ENCODE measurements at places on chromosomes 16 and 17.

GRCh38 chr17:37391146-37391545 lies 15.4 kb downstream of the C17orf78 start:
- DNase-seq = no peak

DNA sequence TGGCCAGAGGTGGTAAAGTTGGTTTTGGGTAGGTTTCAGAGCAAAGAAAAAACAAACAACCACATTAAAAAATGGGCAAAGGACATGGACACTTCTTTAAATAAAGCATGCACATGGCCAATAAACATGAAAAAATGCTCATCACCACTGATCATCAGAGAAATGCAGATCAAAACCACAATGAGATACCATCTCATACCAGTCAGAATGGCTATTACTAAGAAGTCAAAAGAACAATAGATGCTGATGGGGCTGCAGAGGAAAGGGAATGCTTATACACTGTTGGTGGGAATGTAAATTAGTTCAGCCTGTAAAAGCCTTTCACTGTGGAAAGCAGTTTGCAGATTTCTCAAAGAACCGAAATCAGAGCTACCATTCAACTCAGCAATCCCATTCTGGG lies 598.4 kb upstream of the SOX9 start:
- no peak for DNase-seq

- peak; percentile 60 for DNase-seq
These were observed 18.1 kb upstream of the RAB11FIP4 start for GRCh38 chr17:31373150-31374093.

GRCh38 chr17:48310748-48311213 lies 119.2 kb downstream of the SKAP1 start:
- peak; percentile 49 for DNase-seq

DNA sequence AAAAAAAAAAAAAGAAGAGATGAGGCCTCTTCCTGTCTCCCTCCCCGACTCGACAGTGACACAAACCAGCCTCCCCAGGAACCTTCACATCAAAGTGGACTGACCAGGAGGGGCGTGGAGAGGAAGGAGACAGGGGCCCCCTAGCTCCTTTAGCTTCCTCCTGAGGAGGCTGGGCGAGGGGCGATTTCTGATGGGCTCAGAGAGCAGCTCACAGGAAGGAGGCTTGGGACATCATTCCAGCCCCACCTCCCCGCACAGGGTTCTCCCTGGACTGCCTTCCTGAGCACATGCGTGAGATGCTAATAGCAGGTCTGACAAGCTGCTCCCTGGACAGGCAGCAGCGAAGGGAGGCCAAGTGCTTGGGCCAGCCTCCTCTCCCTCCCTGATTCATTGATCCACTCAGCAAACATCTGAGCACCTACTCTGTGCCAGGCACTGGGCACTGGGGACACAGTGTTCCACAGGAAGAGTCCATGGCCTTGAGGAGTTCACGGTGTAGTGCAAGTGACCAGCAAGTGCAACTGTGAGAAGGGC lies 14.4 kb upstream of the DOK4 start:
- no peak for DNase-seq

- no peak for DNase-seq
These were observed 30.1 kb downstream of the IKZF3 start for GRCh38 chr17:39834017-39834416.

GRCh38 chr16:66199189-66199588 lies 167.3 kb upstream of the CDH5 start:
- no peak for DNase-seq

DNA sequence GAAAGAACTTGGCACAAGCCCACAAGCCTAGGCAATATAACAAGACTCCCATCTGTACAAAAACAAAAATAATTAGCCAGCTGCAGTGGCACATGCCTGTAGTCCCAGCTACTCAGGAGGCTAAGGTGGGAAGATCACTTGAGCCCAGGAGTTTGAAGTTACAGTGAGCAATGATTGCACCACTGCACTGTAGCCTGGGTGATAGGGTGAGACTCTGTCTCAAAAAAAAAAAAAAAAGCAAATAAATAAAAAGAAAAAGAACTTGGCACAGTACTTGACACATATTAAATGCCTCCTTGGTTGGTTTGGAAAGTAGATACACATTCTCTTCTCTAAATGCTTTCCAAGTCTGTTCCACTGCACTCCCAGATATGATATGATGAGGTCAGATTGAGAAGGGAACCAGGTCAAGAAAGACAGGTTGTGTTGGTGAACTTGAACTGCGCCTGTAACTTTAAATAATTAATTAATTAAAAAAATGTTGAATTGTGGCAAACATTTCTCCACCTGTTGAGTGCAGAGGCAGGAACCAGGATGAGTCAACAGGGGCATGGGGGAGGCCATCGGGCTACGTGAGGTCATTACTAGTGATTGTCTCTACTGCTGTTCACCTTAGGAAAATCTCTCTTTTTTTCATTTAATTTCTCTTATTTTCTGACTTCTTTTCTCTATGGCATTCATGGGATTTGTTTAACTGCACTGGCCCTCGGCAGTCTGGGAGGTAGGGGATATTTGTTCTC lies 25.9 kb upstream of the EFCAB13 start:
- DNase-seq = peak; percentile 24

DNA sequence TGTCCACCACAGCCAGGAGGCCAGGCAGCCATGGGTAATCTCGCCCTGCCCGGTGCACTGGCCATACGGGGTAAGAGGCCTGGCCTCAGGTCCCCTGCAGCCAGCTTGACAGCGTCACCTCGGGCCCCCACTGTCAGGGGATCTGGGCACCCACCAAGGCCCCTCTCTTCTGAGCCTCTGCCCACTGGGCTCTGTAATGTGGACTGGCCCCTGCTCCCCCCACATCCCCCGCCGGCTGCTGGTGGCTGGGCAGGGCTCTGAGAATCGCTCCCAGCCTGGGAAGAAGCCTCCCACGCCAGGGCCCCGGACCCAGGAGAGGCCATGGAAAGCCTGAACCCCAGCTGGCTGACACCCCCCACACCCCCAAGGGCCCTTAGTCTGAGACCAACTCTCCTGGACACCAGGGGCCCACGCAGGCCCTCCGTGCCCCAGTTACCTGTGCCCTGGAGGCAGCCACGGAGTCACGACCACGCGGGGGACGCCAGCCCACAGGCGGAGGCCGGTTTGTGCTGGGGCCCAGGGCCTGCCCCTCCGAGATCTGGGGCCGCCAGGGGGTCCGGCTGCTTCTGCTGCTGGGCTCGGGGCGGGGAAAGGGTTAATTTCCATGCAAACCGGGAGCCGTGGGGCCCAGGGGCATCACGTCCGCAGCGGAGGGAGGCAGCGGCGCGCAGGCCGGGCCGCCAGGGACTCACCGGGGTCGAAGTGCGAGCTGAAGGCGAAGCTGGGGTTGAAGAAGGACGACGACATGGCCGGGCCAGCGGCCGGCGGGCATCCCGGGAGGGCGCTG lies at the start of gene PVALEF:
Gene PVALEF, plus strand, starts transcription at position 262 of the 787 bp plus-strand sequence. CDS start 15,720 bp downstream, outside the sequence.
- no peak for DNase-seq

DNA sequence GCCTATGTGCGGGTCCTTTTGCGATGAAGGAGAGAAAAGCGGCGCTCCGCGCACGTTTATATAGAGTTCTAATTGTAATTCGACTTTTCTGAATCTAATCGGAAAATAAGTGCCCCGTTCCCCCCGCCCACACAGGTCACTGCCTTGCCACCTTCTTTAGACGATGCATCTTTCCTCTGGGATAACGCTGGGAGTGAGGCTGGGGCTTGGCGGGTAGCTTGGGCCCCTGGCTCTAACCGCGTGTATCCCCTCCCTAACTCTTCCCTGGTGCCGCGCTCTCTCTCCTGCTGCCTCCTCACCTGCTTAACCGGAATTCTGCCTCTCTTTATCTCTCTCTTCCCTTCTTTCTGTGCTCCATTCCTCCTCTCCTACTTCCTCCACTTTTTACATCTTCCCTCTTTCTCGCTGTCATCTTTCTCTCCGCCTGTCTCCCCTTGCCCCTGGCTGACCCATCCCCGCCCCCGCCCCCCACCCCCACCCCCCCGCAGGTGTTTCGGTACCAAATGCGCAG lies 2.6 kb downstream of the LHX1 start:
- DNase-seq = no peak

DNA sequence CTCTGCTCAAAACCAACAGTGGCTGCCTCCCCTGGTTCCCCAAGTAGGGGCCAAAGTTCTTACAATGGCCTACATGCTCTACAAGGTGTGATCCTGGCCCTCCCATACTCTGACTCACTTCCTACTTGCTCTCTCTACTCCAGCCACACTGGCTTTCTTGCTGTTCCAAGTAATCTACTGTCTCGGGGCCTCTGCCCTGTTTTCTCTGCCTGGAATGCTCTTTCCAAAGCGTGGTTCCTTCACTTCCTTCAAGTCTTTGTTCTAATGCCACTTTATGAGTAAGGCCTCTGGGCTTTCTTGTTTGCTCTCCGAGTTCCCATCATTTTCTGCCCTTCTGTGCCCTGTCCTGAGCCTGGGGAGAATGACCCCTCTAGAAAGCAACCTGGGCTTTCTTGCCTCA lies 4.1 kb upstream of the CDH3 start:
- no peak for DNase-seq

GRCh38 chr17:66165537-66166123 lies 26.3 kb downstream of the CEP112 start:
- peak; percentile 33 for DNase-seq
